Activated CD8-positive, alpha-beta memory T cell treated with anti-CD3 and anti-CD28 coated beads for 4 hours (primary cell): ENCODE measurements at places on chromosomes 16 and 17.

- no peak for DNase-seq
Observed at GRCh38 chr16:81181013-81181720, 57.3 kb upstream of the BCO1 start.

- no peak for DNase-seq
Observed at GRCh38 chr17:56432443-56432842, 161.1 kb upstream of the NOG start.

DNA sequence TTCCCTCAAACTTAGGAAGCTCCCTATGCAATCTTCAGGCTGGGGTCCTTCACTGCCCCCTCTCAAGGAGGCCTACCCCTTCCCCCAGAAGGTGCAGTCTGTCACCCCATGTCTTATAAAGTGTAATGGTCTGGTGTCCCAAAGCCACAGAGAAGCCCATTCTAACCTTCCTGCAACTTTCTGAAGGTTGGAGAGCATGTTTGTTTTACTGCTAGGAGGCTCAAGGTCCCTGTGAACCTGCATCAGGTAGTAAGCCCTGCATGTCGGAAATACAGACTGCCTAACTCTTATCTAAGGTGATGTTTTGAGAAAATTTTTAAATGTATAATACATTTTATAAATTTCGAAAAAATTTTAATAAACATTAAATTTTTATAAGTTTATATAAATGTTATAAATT, 18.3 kb downstream of the ZNF750 start:
- DNase-seq: no peak

DNA sequence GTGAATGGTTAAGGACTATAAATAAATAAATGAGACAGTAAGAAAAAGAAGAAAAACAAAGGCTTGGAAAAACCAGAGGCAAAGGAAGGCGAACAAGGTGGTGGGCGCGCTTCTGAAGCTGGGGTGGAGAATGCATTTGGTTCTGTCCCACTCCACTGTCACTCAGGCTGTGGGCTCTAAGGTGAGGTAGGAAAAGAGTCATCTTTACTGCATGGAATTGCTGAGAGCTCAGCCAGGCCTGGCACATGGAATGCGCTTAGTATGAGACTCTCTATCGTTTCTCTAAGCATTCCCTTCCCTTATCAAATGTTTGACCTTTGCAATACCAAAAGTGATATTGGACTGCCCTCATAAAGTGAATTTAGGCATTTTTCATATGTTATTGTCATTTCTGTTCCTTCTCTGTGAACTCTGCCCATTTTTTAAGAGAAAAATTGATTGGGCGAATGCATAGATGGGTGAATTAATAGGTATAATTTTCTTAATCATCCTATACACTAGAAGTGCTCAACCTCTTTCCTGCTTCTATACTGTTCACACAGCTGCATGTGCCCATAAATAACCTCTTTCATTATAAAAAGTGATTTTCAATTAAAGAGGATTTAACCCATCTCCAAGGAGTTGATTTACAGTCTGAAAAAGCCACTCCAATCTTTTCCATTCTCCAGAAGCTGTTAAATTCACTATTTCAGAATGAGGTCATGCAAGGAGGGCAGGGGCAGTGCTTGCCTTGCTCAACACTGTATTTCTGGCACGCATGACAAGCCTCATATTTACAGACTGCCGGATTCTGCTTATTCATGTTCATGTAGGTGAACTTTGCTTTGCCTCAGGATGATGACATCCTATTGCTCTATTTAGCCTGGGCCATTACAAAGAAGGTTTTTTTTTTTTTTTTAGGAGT, 87.7 kb downstream of the MYH10 start:
- no peak for DNase-seq

DNA sequence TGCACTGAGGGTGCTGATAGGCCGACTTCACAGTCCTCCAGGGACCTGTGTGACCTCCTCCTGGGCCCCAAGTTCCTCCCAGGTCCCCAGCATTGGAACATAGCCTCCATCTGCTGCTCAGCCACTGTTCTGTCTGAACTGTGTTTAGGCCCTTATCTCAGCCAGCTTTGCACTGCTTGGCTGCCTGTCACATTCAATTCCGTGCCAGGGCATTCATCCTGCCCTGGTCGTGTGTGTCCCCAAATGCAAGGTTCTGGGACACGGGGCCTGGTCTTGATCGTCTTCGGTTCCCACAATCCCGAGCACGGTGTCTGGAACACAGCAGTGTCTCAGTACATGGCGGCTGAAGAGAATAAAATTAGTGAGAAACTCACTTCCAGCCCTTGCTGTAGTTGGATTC, 69.9 kb upstream of the NFAT5 start:
- DNase-seq: no peak

- DNase-seq: no peak
Observed at GRCh38 chr17:82201498-82201910, 11.1 kb downstream of the CCDC57 start.

- no peak for DNase-seq
Observed at GRCh38 chr17:64192589-64192988, 62.6 kb upstream of the ERN1 start.

DNA sequence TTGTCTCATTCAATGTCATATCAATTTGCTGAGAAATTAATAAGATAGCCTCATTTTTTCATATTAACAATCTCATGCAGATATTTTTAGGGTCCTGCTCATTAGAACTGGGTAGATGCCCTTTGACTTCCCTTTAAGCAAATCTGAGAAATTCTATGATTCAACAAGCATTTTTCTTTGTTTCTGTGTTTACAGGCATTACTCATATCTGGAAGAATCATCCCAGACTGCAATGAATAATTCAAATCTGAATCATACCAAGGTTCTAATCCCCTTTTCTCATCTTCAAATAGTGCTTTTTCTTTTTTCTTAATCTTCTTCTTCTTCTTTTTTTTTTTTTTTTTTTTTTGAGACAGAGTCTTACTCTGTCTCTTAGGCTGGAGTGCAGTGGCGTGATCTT, 69.2 kb upstream of the KIFC3 start:
- DNase-seq: no peak
